ENCODE measurements at places on chromosomes 6 and 20. TPM values are rescaled to one million over a fixed set of nuclear protein-coding genes. Genes with fewer than 3 reads are reported as not detected.

Gene SDHAF4
- 6.9 TPM for total RNA-seq

Gene ABT1
- total RNA-seq = 22.6 TPM

Gene WFDC12
- total RNA-seq = not detected

Gene FBXL4
- total RNA-seq = 7.9 TPM

Gene UNC93A
- total RNA-seq = not detected

Gene FBXO5
- total RNA-seq = 22.9 TPM

Gene HLA-DQA1
- total RNA-seq = not detected

Gene RHAG
- total RNA-seq = not detected
